ENCODE measurements at places on chromosomes 11 and 22.

DNA sequence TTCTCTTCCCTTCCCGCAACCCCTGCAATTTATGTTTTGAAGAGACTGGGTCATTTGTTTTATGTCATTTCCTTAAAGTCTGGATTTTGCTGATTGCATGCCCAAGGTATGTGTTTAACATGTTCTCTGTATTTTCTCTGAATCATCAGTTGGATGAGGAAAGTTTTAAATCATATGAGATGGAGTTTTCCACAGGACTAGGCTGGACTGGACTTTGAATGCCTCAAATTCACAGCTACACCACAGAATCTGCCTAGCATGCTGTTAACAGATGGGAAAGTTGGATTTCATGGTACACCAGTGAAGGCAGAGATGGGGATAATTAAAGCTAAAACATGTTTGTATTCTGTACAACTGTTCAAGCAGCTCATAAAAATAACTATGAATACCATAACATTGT lies 62.6 kb downstream of the CWC15 start:
- DNase-seq: no peak

DNA sequence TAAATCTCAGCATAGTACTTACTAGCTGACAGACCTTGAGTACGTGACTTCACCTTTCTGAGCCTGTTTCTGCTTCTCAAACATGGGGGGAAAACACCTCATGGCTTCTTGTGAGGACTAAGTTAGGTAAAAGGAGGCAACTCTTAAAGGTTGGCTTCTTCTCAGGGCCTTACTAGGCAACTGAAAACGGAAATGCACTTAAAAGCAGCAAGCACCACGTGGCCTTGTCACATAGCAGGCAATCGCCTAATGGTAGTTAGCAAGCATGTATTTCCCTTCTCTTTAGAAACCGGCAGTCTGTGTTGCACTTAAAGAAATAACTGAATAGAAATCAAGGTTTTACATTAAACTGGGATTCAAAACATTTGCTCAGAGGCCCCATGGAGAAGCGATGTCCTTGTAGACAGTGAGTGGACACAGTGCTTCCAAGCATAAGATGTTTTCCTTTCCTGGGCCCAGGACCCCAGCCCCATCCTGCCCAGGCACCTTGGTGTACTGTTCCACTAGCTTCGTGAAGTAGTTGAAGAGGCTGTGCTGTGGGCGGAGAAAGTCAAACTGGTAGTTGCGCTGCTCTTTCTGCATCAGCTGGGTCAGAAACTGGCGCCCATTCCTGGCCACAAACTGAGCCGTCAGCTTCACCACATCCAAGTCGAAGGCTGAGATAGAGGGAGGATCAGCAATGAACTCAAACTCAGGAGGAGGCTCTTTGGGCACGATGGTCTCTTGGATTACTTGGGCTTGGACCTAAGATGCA lies 12.1 kb downstream of the SF3A1 start:
- DNase-seq: no peak

GRCh38 chr11:23933721-23934120 lies 563.1 kb upstream of the LUZP2 start:
- no peak for DNase-seq

GRCh38 chr11:92894197-92894596 lies 75.3 kb upstream of the MTNR1B start:
- no peak for DNase-seq

DNA sequence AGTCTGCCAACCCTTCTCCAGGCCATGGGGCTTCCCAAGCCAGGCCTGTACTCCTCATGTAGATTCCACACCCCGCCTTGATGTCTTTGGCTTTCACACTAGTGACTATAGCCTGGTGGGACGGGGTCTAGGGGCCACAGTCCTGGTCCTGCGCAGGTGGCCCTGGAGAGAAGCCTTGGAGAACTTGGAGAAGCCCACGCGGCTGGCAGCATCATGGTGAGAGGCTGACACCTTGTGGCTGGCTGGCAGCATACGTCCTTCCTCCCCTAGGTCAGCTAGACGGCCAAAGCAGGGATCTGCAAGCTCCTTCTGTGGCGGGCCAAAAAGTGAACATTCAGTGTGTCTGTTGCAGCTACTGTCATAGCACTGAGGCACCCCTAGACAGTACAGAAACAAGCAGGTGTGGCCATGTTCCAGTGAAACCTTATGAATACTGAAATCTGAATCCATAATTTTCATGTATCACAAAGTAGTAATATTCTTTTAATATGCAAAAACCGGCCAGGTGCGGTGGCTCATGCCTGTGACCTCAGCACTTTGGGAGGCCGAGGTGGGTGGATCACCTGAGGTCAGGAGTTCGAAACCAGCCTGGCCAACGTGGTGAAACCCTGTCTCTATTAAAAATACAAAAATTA lies 42.0 kb downstream of the FAM83F start:
- DNase-seq: peak; percentile 78

- no peak for DNase-seq
Observed at GRCh38 chr11:19721176-19721575, 8.5 kb downstream of the NAV2 start.

DNA sequence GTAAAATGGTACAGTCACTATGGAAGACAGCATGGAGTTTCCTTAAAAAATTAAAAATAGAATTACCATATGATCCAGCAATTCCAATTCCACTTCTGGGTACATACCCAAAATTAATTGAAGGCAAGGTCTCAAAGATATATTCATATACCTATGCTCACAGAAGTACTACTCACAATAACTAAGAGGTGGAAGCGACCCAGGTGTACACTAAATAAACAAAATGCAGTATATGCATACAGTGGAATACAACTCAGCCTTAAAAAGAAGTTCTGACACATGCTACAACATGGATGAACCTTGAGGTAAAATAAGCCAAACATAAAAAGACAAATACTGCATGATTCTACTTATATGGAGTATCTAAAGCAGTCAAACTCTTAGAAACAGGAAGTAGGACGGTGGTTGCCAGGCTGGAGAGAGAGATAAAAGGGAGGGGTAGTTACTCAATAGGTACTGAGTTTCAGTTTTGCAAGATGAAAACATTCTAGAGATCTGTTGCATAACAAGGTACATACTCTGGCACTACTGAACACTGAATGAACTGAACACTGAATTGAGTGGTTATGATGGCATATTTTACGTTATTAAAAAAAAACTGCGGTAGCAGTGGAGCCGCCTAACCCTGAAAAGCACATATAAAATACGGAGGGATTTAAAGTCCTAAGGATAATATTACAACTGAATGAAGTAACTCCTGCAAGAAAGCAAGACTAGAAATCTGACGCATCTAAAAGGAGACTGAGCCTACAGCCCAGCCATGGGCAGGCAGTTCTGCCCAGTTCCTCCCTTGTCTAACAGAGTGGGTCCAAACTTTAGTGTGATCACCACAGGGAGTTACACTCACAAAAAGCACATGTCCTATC lies 12.8 kb downstream of the DGCR2 start:
- peak; percentile 77 for DNase-seq

DNA sequence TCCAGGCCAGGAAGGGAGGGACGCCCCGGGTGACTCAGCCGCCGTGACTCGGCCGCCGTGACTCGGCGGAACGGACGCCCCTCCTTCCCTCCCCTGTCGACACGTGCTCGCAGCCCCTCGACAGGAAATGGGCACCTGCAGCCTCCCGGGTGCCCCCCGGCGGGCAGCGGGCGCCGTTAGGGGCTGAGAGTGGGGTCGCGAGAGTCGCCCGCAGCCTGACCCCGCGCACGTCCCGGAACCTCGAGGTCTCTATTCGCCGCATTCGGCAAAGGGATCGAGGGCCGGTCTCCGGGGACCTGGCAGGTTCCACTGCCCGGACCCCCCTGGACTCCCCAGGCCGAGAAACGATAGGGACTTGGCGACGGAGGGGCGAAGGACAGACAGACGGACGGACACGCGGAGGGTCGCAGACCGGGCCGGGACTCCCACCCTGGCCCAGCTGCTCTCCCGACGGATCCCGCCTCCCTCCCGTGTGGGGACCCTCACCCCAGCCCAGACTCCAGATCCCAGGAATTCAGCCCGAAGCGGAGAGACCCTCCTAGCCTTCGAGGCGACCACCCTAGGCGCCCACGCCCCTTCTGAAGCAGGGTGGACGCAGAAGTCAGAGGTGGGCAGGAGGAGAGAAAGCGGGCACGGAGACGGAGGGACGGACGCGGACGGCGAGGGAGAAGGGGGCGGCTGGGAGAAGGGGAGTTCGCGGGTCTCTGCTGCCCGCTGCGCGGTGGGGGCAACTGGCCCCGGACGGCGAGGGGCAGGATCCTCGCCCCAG lies 648 bp downstream of the FOSL1 start:
- DNase-seq: no peak

DNA sequence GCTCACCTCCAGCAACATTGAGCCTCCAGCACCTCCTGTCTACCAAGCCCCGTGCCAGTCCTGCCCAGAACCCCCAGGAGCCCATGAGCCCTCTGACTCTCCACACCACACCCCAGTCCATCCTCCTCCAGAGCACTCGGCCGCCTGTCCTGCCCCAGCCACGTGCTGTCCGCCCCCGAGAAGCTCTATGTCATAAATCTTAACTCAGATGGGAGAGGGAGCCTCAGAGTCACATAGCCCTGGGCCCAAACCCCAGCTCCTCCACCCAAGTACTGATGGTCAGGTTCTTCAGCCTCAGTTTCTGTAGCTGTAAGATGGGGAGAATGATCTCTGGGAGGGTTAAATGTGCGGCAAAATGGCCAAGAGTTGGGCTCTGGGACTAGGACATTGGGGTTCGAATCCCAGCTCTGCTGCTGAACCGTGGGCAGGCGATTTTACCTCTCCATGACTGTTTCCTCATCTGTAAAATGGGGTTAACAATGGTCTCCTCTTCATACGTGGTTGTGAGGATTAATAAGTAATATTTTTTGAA lies 27.8 kb downstream of the CYTH4 start:
- no peak for DNase-seq

DNA sequence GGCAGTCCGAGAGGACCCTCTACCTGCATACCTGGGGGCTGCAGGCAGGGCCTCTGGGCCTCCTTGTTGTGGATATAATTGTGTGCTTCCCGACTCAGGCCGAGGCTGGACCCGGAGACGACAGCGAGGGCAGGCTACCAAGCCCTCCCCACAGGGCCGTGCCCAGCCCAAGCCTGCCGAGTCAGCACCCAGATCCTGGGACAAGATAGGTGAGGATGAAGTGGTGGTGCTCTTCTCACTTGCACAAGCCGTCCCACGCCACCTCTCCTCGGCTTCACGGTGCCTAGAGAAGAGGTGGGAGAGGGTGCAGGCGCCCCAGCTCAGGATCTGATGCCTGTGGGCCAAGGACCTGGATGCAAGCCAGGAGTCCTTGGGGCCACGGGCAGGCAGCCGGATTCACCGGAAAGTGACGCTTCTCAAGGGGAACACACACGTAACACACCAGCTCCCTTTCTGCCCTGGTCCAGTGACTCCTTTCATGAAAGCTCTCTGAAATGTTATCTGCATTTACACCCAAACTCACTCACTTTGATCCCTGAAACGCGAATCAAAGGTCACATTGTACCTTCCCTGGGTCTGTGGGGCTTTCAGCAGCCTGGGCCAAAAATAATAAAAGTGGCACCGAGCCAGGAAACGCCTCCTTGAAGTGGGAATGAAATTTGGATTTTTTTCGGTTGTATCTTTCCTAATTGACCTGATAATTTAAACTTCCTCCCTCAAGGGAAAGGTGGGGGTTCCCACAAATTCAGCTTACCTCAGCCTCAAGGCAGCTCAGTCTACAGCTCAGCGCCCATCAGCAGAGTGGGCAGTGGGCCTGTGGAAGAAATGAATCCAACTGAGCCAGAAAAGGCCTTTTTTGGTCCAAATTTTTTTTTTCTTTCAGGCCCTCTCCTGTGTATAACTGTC lies 1.1 kb upstream of the GNB1L start:
- peak; percentile 78 for DNase-seq

DNA sequence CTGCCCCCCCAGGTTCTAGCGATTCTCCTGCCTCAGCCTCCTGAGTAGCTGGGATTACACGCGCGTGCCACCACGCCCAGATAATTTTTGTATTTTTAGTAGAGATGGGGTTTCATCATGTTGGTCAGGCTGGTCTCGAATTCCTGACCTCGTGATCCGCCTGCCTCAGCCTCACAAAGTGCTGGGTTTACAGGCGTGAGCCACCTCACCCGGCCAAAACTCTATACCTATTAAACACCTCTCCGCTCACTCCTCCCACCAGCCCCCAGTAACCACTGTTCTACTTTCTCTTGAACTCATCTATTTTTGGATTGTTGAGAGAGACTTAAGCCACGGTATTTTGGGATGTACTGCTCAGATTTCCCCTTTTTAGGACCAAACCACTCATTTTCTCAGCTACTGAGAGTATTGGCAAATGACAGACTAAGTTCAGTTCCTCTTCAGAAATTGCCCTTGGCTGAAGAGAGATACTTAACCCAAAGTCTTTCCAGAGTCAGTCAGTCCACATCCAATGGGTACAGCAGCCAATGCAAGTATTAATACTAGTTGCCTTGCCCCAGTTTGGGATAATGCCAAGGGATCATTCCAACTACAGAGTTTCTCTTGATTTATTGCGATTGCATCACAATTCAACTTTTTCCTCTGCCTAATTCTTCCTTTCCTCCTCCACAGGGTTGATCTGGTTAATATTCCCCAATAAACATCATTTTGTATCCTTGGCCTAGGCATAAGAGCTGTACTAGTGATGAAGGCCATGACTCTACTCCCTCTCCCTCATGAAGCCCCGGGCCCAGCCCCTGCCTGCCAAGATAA lies 36.8 kb upstream of the CSTF3 start:
- DNase-seq: no peak

GRCh38 chr11:64241491-64242374 lies 838 bp downstream of the FKBP2 start:
- DNase-seq: peak; percentile 64

DNA sequence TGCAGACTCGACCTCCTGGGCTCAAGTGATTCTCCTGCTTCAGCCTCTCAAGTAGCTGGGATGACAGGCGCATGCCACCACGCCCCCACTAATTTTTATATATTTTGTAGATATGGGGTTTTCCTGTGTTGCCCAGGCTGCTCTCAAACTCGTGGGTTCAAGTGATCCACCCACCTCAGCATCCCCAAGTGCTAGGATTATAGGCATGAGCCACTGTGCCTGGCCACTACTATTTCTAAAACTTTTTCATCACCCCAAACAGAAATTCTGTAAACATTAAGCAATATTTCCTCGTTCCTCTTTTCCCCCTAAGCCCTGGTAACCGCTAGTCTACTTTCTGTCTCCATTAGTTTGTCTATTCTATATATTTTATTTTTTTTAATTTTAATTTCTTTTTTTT lies 9.0 kb upstream of the ATG16L2 start:
- no peak for DNase-seq

DNA sequence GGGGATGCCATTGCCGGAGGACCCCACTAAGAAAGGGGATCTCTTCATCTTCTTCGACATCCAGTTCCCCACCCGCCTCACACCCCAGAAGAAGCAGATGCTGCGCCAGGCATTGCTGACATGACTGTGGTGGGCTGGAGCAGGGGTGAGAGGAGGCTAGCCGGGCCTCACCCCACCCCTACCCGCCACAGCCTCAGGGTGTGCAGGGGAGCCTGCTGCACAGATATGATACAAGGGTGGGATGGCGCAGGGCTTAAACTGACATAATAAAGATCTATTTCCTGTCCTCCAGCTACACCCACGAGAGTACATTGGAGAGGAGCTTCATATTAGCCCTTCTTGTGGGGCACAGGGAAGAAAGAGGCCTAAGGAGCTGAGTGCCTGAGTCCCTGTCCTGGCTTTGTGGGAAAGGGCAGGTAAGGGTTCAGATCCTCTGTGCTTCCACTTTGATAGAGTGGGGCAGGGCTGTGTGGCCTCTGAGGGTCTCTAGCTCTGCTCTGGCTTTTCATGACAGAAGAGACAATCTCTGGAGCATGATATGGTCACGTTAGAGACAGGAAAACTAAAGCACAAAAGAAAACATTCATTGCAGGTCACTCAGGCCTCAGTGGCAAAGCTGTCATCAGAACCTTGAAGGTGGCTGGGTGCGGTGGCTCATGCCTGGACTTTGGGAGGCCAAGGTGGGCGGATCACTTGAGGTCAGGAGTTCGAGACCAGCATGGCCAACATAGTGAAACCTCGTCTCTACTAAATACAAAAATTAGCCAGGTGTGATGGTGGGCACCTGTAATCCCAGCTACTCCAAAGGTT lies 12.4 kb downstream of the UCP2 start:
- peak; percentile 26 for DNase-seq

Measured in NAMALWA (cell line).